ENCODE measurements at places on chromosomes 12 and 14. TPM values are rescaled to one million over a fixed set of nuclear protein-coding genes. Genes with fewer than 3 reads are reported as not detected.

DNA sequence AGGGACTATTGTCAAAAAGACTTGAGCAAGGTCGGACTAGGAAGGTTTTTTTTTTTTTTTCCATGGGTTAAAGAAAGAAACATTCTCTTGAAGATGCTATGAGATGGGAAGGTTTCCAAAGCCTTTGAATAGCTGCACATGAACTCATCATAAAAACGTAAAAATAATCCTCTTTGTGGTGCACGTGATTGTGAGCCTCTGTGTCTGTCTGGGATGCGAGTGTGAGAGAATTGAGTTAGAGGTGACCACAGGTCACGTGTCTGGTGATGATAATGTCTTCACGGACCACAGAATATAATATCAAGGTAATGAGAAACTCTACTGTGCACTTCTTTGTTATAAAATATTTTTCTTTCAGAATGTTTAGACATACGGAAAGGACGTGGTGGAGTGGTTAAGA is 24.3 kb upstream of the ADGRD1 start:
- DNase-seq = no peak

TAS2R46 gene
- 2.8 TPM for total RNA-seq

GALNT9 gene
- 0.69 TPM for total RNA-seq

ANO2 gene
- total RNA-seq = 0.10 TPM

OR4E2 gene
- total RNA-seq = not detected

MIPOL1 gene
- total RNA-seq = not detected

LYZ gene
- total RNA-seq = 1.0 TPM

DNA sequence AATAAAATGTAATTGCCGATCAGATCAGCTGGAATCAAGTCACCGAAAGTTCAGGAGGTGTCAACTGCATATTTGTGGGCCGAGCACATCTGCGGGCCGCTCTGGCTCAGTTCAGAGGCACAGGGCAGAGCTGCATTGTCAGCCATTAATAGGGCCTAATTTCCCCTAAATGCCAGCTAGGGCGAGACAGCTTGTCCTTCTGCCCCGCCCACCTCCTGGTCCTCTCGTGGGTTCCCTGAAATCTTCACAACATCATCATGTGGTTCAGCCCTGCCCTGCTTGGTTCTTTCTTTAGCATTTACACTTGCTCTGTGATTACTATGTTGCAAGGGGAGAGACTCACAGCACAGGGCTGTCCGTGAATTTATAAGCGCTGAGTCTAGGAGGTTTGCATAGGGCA is 148.9 kb downstream of the CHST11 start:
- DNase-seq = no peak

- DNase-seq = no peak
Observed at GRCh38 chr12:95789126-95790032, 1.2 kb downstream of the NTN4 start.

DNA sequence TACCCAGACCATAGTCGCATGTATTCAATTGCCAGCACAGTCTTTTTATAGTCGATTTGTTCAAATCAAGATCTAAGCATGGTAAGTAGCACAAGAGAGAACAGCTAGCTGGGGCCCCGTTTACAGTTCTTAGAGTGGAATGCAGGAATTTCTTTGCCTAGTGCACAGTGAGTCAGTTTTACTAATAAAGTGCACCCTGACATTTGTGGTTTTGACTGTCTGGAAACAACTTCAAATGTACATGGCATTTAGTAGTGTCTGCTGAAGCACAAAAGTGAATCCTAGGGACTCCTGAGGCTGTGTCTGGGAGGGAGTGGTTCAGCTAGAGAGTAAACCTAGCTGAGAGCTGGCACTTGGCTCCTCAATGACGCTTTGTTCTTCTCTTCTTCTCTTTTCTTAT is 64.9 kb downstream of the TMX1 start:
- no peak for DNase-seq

GRCh38 chr12:96323906-96324305 is 76.3 kb downstream of the CDK17 start:
- DNase-seq = no peak
